ENCODE measurements at places on chromosomes 16 and 17.

GRCh38 chr16:28321700-28322411 lies 29.5 kb downstream of the SBK1 start:
- DNase-seq, result no peak

DNA sequence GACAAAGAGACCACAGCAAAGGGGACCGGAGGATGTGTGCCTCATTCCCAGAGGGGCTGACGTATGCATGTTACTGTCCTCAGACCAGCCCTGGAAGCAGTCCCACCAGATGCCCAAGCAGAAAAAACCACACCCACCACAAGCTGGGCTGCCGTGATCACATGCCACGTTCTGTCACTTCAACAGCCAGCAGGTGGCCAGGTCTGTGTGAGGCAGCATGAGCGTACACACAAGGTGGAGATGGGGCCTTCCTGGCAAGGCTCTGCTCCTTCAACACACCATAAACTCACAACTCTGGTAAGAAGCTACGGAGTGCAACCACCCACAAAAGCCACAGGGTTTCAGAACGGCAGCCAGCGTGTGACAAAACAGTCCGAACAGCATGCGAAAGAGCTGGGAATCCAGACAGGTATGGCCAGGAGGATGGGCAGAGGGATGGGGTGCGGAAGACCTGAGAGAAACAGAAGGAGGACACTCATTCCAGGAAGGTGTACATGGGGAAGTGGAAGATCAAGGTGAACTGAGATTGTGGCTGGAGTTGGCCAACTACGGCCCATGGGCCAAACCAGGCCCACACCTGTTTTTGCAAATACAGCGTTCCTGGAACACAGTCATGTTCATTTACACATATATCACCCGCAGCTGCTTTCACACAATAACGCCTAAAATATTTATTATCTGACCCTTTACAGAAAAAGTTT lies 27.9 kb downstream of the MBTPS1 start:
- no peak for DNase-seq

- DNase-seq, result no peak
These were observed 10.9 kb downstream of the RABEP2 start for GRCh38 chr16:28913946-28914724.

DNA sequence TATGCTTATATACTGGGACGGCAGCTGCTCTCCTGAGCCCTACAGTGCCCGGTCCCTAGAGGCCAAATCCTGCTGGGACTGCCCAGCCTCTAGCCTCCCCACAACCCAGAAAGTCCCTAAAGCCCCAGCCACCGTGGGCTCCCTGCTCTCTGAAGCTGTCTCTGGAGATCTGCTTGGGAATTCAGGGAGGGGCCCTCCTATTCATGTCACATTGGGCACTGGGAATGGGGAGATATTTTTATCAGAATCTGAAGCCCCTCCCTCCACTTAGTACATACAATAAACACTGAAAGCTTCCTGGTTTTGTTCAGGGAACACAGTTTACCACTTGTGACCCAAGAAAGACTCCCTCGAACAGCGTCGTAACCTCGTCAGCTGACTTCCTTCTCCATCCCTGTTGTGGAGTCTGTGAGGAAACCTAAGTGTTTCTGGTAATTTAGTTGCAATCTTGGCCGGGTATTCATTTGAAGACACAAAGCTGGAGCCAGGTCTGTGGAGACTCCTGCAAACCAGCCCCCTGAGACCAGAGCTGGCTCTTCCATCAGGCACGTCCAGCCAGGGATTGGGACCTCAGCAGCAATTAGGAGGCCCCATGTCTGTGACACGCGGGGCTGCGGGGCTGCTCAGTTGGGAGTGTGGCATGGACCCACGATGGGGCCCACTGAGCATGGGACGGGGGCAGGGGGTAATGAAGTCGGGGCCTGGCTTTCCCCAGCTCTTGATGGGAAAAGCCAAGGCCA lies 38.5 kb downstream of the PGS1 start:
- no peak for DNase-seq

- no peak for DNase-seq
These were observed 72.3 kb downstream of the SEC14L1 start for GRCh38 chr17:77212833-77213777.

DNA sequence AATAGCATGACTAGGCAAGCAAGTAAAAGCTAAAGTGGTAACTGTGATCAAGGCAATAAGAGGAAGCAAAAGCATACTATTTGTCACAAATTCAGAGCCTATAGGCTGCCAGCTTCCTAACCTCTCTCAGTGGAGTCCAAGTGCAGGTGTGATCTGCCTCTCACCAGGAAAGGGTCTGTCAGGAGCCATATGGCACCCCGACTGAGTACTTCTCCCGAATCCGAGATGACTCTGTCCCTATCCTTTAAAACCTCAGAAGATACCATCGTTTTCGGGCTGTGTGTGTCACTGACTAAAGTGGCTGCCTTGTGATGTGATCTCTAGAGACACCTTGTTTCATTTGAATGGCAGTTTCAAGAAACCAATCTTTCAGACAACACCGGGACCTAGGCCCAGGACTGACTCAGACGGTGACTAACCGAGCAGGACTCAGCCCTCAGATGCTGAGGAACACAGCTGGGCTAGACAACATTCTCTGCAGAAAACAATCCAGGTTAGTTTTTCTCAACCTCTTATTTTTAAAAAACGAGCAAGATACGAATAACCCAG lies 63.6 kb downstream of the SMG6 start:
- peak; percentile 34 for DNase-seq

GRCh38 chr17:65013613-65014391 lies 42.7 kb downstream of the GNA13 start:
- DNase-seq, result no peak

DNA sequence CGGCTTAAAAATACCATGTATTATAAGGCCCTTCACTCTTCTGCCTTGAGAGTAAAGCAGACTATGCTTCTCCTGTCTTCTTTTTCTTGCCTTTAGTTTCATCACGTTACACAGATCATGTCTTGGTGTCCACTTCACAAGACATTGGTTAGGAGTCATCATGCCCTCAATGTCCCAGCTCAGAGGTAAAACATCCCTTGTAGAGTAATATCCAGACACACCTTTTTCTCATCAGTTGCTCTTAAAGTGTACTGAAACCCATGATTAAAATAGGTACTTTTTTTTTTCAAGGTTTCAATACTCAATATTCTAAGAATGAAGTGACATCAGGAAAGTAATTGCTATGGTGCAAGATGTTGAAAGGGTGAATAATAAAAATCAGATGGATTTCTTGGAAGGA lies 267.8 kb downstream of the PMP22 start:
- no peak for DNase-seq

DNA sequence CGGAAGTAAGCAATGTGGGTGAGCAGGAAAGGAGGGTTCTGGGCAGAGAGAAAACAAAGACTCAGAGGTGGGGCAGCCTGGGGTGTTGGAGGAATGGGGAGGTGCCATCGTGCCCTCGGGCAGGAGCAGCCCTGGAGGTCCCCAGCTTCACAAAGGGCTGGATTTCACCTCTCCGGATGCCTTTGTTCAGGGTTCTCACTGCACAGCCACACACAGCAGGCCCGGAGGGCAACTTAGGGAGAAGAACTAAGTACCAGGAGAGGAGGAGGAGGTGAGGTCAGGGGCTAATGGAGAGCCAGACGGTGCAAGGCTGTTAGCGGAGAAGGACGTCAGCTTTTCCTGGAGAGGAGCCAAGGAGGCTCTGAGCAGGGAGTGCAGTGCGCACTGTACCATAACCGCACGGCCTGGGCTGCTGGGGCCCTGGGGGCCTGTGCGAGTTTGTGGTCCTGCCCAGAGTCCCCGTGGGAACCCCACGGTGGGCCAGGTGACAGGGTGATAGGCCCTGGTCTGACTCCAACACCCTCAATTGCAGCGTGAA lies 9.3 kb downstream of the ARRB2 start:
- no peak for DNase-seq

DNA sequence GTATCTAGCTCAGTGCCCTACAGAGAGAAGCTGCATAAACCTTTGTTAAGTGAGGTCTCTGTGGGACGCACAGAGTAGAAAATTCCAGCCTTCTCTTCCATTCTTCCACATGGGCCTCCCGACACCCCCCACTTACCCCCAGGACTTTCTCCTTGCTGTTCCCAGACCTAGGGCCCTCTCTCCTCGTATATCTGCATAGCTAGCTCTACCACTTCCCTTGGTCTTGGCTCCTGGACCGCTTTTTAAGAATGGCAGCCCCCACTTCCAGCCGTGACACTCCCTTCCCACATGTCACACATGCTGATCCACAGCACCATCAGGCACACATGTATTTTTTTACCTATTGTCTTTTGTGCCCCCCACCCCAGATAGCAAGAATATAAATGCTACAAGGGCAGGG lies 16.7 kb upstream of the FOXJ1 start:
- no peak for DNase-seq

GRCh38 chr17:72244494-72244893 lies 123.7 kb downstream of the SOX9 start:
- DNase-seq, result no peak

All from T1000 (cell line).